ENCODE measurements at places on chromosomes 5 and 9.
A peak's percentile ranks its signal among the peaks of the same experiment; 100 is the strongest.

GRCh38 chr5:125401724-125402622 is 655.5 kb upstream of the ZNF608 start:
- no peak for DNase-seq

DNA sequence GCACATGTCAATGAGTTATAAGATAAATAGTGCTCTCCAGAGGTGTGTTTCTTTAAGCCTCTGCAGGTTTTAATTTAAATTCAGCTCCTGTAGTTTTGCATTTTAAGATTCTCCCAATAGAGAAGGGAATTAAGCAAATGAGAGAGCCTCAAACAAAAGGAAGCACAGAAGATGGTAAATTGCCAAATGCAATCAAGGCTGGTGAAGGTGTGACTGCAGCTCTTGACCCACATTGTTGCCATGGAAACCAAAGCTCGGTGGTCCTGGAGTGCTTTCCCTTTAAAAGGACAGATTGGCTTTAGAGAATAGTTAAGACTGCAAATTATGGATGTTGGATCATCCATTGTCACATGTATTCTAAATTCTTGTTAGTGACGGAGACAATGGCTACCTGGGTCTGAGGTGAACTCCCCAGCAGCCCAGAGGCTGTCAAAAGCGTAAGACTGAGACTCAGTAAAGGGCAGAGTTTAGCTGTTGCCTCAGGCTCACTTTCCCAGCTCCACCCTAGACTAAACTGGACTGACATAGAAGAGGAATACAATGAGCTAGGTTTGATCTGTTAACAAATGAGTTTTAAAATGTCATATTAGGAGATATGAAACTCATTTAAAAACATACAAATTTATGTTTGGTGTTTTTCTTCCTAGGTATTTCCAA is 12.3 kb downstream of the GAPT start:
- DNase-seq, result no peak

GRCh38 chr5:1661311-1661710 is 137.6 kb upstream of the LPCAT1 start:
- peak; percentile 42 for DNase-seq

DNA sequence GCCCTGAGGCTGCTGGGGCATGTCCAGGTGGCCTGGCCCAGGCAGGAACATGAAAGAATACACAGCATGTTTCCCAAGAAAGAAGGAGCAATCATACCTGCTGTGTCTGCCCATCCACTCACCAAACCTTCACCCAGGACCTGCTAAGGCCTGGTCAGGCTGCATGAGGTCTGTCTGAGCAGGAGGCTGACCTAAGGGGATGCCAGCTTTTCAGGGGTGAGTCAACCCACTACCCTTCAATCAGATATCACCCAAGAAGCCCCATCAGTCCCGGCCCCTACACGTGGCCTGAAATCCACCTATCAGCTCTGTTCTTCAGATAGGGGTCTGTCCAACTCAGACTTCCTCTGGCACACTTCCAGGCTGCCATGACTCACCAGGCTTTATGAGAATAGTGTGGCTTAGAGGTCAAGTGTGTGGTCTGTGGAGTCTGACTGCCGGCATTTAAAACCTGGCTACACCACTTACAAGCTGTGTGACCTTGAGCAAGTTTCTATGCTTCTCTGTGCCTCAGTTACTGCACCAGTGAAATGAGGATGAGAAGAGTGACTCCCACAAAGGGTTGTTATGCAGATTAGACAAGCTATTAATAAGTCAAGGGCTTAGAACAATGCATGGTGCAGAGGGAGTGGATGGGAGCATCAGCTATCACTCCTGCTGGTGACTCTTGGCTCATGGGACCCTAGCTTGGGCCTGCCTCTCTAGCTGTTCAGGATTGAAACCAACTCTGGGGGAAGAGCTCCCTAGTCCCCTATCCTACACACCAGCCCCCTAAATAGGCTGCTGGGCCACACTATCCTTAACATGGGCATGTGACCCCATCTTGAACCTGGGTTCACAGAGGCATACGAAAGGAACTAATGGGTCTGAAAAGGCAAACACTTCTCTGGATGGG is 130.3 kb downstream of the PAX5 start:
- no peak for DNase-seq

GRCh38 chr5:6405591-6405990 is 27.2 kb upstream of the MED10 start:
- DNase-seq, result no peak

DNA sequence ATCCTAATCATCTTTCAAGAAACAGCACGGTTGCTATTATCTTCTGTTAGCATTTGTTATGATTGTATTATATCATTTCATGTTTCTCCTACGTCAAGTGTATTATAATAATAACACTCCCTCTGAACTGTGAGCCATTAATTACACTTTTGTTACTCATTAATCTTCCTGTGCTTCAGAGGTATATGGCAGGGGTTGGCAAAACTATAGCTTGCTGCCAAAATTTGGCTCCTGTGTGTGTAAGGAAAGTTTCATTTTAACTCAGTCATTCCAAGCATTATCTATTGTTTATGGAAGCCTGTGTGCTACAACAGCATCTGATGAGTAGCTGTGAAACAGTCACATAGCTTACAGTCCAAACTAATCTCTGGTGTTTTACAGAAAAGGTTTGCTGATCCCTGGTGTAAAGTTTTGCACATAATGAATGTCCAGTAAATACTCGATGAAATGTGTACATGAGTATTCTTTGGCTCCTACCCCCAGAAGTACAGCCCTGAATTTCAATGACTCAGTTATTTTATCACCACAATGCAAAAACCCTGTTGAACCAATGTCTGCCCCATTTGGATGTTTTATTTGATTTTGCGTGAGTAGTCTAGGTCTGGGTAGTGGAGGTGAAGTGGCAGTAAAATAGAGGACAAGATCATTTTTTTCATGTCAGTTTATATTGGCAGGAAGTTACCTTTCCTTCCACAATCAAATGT is 648.2 kb downstream of the MAT2B start:
- no peak for DNase-seq

- no peak for DNase-seq
Measured at GRCh38 chr5:172497591-172498255, 43.4 kb upstream of the SH3PXD2B start.

DNA sequence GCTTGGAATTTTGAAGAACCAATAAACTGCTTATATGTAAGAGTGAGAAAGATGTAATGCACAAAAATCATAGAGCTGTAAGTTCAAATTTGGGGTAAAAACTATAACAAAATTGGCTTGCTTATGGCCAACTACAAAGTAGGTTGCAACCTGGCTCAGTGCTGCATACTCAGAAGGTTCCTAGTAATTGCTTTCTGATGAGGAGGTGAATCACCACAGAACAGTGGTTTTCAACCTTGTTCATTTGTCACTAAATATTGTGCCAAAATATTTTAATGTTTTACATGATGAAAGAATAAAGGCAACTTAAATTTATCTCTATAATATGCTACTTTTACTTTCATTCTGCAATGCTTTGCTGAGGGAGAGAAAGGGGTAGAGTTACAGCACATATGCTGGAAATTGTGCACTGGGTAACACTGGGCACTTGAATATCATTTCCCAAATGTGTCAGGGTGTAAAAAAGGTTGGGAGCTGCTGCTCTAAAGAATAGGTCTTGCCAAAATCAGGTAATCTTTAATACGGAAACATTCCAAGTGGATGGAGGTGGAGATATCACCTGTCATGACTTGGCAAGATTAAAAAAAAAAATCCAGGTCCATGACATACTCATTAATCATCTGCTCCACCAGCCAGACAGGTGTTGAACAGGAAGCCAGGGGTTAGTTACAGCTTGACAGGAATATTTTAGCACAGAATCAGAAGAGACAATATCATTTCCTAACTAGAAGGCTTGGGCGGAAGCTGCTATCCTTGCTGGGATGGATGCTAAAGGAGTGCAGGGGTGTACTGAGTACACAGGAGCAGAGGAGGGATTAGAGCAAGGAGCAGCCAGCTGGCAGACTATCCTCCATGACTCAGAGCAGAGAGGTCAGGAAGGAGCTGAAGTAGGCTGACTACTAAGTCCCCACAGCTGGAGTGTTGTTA is 34.6 kb upstream of the CCL21 start:
- DNase-seq, result no peak

- no peak for DNase-seq
Measured at GRCh38 chr9:22595805-22596204, 149.2 kb downstream of the DMRTA1 start.

DNA sequence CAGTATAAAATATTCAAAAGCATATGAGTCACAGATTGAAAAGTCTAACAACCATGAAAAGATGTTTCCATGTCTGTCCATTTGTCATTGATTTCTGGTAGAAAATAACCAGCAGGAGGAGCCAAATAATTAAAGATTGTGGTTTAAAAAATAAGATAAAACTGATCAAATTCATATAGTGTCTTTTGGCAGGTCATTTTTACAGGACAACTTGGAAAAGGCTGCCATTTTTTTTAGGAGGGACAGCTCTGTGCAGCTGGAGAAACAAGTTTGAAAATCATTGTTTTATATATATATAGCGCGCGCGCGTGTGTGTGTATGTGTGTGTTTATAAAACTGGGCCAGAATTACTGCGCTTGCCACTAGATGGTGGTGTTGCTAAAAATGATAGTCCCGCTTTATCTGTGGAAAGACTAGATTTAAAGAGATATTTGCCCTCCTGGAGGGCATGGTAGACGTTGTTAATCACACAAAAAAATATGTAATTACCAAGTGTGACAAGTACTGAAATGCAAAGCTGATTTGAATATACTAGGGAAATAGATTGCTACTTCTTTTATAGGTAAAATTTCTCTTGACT is 1.3 kb upstream of the TRMO start:
- DNase-seq, result peak; percentile 61

DNA sequence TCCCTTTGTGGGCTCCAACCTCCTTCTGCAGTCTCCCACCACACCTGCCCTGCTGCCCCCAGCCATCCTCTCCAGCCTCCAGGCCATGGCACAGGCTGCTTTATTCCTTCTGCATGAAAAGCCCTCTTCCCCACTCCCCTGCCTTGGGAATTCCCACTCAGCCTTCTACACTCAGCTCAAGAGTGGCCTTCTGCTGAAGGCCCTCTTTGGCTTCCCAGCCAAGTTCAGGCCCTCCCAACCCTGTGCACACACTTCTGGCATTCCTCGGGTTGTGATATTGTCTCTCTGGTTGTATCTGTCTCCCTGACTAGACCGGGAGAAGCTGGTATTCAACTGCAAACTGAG is 5.7 kb downstream of the SHB start:
- no peak for DNase-seq

DNA sequence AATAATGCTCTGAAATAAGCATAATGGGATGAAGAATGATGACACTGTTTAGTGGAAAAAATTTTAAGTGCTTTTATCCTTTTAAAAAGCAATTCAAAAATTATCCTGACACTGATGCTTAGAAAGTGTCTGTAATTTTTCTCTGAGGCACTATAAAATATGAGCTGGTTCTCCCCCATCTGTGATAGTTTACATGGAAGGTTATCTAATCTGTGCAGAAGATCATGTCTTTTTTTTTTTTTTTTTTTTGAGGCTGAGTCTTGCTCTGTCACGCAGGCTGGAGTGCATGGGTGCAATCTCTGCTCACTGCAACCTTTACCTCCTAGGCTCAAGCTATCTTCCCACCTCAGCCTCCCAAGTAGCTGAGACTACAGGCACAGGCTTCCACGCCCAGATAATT is 15.2 kb upstream of the TAF11L2 start:
- DNase-seq, result no peak

GRCh38 chr9:97645720-97646119 is 12.1 kb downstream of the NCBP1 start:
- DNase-seq, result no peak

GRCh38 chr9:133609311-133610098 is at the start of gene FAM163B:
FAM163B (minus strand) TSS chr9:133609389; CDS start chr9:133580223, 29,166 bp downstream.
- peak; percentile 98 for DNase-seq
